ENCODE measurements at places on chromosomes 16 and 17.

- no peak for DNase-seq
These were observed 296.9 kb upstream of the CDH5 start for GRCh38 chr16:66069587-66069986.

GRCh38 chr17:77111934-77112296 lies 28.9 kb upstream of the SEC14L1 start:
- DNase-seq: no peak

DNA sequence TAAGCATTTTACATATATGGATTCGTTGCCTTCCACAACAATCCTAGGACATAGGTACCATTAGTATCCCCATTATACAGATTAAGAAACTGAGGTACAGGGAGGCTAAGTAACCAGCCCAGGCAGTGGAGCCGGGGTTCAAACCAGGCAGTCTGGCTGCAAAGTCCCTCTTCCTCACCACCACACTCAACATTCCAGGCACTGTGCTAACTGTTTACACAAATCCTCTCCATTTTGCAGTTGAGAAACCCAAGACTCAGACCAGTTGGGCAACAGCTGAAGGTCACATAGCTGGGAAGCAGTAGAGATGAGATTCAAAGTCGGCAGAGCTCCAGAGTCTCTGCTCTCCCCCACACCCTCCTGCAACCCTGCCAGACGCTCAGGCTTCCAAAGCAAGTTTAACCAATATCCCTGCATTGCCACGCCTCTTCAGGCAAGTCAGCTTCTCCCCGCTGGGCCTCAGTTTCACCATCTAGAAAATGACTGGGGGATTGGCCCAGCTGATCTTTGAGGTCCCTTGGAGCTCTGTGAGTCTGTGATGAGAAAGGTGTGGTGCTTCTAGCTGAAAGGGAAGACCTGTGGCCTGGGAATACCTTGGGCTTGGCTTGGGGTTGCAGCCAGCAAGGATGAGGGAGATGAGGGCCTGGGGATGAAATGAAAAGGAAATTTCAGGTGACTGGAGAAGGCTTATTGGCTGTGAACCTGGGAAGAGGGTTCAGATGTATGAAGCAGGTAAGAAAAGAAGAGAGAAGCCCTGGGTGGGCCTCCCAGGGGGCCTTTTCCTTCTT lies 14.0 kb downstream of the CCR7 start:
- peak; percentile 4 for DNase-seq

GRCh38 chr17:41689497-41690299 lies 1.0 kb downstream of the EIF1 start:
- peak; percentile 77 for DNase-seq

- no peak for DNase-seq
These were observed 256.6 kb downstream of the HS3ST3B1 start for GRCh38 chr17:14557480-14557879.

- DNase-seq: no peak
These were observed 18.8 kb downstream of the TELO2 start for GRCh38 chr16:1511662-1512569.

- no peak for DNase-seq
These were observed 28.4 kb upstream of the ALKBH5 start for GRCh38 chr17:18155179-18155578.

DNA sequence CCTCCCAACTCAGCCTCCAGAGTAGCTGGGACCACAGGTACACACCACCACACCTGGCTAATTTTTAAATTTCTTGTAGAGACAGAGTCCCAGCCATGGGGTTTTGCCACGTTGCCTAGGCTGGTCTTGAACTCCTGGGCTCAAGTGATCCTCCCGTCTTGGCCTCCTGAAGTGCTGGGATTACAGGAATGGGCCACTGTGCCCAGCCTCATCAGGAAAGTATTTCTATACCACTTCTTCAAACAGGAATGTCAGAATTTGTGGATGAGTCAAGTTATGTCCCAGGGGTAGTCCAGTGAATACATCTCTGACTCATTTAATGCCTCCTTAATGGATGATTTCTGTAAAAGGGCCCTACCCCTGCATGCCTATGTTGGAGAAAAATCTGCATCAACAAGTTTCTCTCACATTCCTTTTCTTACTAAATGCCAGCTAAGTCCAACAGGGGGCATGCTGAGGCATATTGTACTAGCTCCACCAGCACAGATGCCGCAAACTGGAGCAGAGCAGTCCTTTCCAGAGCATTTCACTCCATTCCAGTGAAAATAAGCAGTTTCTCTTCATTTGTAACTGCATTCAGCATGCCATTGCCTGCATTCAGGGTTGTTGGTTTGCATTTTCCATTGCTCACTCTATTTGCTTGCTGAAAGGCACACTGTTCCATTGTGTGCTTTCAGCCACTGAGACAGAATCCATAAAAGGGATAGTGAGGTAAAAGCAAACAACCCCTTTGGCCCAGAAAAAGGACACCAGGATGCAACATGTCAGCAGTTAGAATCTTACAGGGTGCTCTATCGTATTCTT lies 5.3 kb upstream of the CAVIN1 start:
- DNase-seq: peak; percentile 57

- DNase-seq: no peak
These were observed 1152.0 kb upstream of the CDH8 start for GRCh38 chr16:63188086-63188771.

DNA sequence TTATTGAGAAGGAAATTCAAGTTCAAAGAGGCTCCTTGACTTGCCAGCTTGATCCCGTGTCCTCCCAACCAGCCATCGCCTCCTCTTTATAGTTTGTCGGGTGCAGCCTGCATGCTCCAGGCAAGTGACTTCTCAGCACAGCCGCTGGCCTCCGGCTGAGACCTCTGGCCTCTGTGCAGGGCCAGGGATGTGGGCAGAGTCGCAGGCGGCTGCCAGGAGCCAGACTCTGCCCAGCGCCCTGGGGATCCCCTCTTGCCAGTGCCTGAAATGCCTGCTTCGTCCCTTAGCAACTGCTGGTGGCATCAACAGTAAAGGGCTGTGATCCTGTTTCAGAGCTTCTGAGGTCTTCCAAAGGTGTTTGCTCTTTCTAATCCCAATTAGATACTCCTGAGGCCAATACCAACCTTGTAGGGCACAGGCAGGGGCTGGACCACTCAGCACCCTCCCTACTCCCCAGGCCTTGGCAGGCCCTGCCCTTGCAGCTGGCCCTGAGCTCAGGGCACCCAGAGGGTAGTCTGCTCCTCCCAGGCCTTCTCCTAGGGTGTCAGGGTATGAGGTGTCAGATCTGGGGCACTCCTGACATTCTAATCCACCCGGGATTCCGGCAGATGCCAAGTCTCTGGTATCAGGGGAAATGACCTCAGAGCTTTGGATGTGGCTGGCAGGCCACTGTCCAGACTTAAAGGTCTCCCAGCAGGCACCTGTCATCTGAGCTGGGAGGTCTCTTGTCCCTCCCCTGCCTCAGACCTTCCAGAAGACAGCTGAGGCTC lies 68.0 kb upstream of the SIAH1 start:
- DNase-seq: no peak

DNA sequence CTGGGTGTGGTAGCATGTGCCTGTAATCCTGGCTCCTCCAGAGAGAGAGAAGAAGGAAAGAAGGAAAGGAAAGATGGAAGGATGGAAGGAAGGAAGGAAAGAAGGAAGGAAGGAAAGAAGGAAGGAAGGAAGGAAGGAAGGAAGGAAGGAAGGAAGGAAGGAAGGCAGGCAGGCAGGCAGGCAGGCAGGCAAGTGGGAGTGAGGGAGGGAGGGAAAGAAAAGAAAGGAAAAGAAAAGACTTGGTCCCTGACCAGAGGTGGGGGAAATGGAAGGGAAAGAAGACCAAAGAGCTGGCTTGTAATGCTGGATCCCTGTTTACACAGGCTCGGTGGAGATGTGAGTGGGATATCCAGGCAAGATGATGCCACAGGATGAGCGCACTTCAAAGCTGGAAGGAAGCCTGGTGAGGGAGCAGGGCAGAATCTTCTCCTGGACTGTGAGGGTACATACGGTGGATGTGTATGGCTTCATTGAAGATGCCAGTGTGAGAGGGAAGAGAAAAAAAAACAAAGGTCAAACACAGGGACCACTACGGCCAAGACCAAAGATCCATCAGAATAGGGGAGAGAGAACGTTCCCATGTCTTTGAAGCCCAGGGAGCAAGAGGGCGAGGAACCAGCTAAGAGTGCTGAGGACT lies 2.1 kb downstream of the CES1 start:
- no peak for DNase-seq

DNA sequence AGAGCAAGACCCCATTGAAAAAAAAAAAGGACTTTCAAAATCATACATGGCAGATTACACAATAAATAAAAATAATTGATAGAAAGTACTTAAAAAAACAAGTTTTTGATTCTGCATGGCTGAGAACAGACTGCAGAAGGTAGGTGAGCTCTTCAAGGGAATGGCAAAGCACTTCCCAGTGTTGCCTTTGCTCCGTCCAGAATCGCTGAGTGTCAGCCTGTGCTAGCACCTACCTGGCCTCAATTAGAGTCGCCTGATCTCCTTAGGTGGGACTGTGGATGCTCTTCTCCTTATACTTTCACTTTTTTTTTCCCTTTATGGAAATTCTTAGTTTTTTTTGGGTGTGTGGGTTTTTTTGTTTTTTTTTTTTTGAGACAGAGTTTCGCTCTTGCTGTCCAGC lies 6.0 kb upstream of the TMEM220 start:
- no peak for DNase-seq

- DNase-seq: peak; percentile 94
These were observed 38.4 kb upstream of the ARL4D start for GRCh38 chr17:43360376-43360738.

DNA sequence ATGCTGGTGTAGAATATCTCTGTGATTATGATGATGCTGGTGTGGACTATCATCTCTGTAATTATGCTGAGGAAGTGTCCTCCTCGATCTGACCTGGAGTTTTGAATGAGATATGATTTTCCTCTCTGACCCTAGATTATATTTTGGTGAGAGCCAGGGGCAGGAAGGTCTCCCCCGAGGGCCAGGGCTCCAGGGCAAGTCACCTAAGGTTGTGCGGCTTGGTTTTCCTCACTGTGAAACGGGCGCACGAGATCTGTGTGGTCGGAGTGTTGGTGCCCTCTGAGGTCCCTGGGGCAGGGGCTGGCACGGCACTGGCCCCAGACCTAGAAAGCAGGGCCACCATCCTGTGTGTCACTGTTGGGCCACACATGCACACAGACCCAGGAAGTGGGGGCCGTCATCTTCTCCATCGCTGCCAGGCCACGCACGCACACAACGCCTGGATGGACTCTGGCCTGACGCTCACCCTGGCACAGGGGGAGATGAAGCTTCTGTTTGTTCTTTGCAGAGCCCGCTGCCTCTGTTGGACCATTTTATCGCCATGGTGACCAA lies 67.7 kb upstream of the ZNF469 start:
- DNase-seq: no peak

DNA sequence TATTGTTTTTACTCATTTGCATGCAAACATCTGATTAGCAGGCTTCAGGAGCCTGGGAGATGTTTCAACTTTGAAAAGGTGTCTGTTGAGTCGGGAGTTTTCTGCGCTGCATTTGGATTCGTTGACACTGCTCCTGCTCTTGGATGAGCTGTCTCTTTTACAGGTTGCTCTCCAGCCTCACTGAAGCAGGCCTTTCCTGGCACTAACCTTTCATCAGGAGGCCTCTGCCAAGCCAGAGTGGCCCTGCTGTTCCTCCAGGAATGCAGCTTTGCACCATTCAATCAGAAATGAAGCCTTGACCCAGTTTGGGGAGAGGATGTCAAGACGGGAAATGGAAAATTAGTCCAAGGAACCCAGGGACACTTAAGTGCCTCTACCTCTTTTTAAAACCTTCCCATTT lies 330 bp upstream of the KRTAP29-1 start:
- DNase-seq: no peak

DNA sequence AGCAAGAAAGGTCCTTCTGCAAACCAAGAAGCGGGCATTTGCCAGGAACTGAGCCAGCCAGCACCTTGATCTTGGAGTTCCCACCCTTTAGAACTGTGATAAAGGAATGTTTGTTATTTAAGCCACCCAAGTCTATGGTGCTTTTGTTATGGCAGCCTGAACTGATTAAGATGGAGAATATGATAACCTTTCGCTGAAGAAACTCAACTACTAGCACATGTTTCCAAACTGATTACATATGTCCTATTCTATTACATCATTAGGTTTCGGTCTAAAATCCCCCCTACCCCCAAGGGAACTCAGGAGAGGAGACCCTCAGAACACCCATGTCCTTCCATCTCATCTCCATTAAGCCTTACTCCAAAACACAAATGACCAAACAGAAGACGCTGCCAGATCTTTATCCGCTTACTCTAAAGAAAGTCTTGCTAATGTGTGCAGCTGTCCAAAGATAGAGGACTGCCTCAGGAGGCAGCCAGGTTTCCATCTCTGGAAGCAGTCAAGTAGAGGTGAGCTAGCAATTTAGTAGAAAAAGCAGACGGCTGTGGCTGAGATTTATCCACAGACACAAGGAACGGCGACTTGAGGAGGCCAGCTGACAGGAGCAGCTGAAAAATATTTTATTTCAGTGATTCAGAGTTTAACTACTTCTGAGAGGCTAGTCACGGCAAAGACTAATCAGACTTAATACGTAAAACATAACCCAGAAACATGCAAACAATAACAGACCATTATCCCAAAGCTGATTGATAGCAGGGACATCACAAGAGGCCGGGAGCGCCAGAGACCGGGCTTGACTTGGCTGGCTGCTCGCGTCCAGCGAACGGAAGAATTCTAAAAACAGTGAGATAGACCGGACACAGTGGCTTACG lies 611.4 kb upstream of the CDH5 start:
- no peak for DNase-seq

- DNase-seq: no peak
These were observed 4.8 kb downstream of the BTBD17 start for GRCh38 chr17:74356646-74357465.

- no peak for DNase-seq
These were observed 40.2 kb downstream of the SLC7A5 start for GRCh38 chr16:87828907-87829621.

GRCh38 chr17:2980211-2980903 lies 83.0 kb downstream of the OR1D5 start:
- DNase-seq: no peak

DNA sequence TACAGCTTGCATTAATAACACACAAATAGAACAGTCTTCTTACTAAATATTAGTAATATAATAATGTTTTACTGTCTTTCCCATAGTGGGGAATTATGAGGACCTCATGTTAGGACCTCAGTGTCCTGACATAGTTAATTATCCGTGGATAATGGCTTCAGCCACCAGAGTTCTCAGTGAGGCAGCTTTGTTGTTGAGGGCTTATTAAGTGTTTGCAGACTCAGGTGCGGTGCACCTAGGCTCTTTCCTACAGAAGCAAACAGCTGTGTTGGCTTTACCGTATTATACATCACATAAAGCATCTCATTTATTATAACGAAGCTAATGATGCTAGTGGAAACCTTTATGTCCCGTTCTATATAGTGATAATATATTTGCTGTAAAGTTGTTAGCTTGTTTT lies 246.7 kb downstream of the FTO start:
- DNase-seq: no peak
